ENCODE measurements at places on chromosomes 12 and 14.
A peak's percentile ranks its signal among the peaks of the same experiment; 100 is the strongest.

GRCh38 chr12:122471324-122472226 is 29.2 kb downstream of the ZCCHC8 start:
- no peak for DNase-seq

DNA sequence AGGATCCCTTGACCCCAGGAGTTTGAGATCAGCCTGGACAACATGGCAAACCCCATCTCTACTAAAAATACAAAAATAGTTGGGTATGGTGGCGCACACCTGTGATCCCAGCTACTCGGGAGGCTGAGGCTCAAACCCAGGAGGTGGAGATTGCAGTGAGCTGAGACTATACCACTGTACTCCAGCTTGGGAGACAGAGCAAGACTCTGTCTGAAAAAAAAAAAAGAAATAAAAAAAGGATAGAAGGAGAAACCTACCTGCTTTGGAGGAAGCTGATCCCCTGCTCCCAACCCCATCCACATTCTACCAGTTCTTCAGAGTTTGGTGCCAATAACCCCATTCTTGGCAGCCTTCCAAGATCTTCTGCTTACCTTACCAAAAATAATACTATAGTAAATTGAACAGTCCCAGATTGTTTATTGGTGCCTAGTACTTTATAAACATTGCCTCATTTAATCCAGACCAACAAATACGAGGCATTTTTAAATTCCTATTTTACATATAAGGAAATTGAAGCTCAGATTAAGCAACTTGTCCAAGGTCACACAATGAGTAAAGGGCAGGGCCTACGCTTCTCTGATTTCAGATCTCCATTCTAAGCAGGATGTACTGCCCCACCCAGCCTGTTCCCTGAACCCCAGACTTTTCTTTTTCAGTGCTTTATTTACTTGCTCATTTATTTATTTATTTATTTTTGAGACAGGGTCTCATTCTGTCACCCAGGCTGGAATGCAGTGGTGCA is 33.2 kb upstream of the FAM222A start:
- no peak for DNase-seq

DNA sequence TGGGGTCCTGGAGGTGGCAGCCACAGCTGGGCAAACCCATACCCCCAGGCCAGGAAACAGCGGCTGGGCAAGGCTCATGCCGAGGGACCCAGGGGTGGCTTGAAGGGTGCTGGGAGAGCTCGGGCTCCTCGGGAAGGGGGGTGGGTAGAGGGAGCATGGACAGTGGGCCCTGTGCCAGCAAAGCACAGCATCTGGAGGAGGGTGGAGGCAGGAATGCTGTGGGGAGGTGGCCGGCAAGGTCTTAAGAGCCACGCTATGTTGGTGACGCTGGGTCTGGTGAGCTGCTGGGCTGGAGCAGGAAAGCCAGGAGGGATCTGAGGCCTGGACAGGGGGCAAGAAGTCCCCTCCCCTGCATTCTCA is 48.2 kb upstream of the DLK1 start:
- DNase-seq = peak; percentile 90

DNA sequence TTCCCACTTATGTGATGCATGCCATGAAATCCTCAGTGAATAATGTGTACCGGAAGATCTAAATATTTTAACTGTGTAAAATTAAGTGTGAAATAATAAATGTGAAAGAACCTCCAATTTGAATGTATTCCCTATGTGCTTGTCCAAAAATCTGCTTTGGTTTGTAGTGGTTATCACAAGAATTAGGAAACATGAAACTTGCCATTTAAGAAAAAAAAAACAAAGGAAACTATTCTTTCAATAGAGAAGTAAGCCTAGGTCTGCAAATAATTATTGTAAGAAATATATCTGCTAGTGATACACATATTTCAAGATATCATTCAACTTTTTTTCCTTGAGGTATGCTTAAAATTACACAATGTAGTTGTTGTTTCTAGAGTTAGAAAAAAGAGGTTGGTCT is 500.4 kb downstream of the SLC6A15 start:
- DNase-seq = no peak

GRCh38 chr12:104850781-104851180 is 107.3 kb downstream of the SLC41A2 start:
- no peak for DNase-seq

Data from femur (tissue), 1 donor.